Activated CD4-positive, alpha-beta T cell treated with anti-CD3 and anti-CD28 coated beads, Interleukin-2, amount 10 ng/mL, durations not matched to agents 7 days and 5 days (primary cell): ENCODE measurements at places on chromosomes 2 and 18.

- DNase-seq = no peak
Observed at GRCh38 chr2:237276716-237277490, 137.1 kb downstream of the COL6A3 start.

GRCh38 chr2:7709907-7710306, 792.7 kb downstream of the RNF144A start:
- no peak for DNase-seq

DNA sequence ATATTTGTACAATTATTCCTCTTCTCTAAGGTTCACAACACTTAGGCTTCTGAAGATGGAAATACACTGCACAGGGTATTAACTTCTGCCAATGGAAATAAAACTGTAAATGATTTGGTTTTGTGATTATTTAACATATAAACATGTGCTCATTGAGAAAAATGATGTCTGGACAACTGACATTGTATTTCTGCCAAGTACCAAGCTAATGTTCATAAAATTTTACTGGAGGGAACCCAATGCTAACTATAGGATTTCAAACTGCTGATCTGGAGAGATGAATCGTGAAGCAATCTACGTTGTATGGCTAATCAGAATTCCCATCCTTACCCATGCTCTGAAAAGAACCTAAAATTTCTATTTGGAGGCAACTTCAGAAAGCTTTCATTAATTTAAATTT, 279.7 kb downstream of the NRXN1 start:
- DNase-seq = no peak

GRCh38 chr2:121074293-121074932, 210.6 kb downstream of the TFCP2L1 start:
- no peak for DNase-seq

- no peak for DNase-seq
Observed at GRCh38 chr2:220002699-220003098, 375.3 kb downstream of the SLC4A3 start.

DNA sequence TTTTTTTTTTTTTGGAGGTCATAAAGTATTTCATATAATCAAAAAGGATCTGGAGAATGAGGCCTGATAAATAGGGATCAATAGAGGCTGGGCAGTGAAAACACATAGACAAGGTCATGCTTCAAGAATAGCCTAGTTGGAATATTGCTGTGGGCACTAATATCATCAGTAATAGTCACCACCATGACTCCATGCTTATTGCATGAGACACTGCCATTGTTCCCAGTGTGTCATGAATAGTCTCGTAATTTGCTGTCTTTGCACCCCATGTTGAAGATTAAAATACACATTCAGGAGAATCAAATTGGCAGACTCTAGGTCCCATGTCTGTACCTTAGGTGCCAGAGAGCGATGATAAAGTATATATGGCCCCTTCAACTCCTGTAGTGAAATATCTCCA, 10.3 kb downstream of the ASXL3 start:
- no peak for DNase-seq

- DNase-seq = no peak
Observed at GRCh38 chr2:163613266-163613731, 122.5 kb downstream of the FIGN start.

- DNase-seq = no peak
Observed at GRCh38 chr18:48860269-48861180, 90.2 kb downstream of the SMAD7 start.

DNA sequence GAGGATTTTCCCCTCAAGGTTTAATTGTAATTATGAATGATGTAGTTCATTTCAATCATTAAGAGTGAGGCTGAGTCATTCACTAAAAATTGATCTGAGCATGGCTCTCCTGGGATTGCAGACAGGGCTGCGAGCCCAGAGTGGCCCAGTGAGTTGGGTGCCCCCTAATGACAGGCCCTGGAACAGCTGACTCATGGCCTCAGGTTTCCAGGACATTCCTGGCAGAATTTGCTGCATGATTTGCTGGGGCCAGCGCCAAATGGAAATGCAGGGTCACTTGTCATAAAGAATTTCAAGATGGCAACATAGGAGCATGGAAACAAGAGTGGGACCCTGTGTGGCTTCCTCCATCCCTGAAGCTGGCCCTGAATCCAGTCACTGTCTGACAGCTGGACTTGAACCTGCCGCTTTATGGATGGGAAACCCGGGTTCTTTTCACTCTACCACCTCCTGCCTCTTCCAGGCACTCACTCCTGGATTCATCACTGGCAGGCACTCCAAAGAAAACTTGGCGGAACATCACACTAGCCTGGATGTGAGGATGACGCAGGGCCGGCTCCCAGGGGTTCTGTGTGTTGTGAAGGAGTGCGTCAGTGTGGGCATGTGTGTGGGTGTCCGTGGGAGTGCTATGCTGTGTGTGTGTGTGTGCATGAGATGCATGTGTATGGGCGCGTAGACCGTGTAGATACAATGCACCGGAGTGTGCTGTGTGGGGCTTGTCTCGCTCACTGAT, 15.2 kb downstream of the OTOF start:
- no peak for DNase-seq

- no peak for DNase-seq
Observed at GRCh38 chr2:163799807-163800206, 64.0 kb upstream of the FIGN start.

GRCh38 chr18:28039078-28039477, 137.9 kb downstream of the CDH2 start:
- no peak for DNase-seq

DNA sequence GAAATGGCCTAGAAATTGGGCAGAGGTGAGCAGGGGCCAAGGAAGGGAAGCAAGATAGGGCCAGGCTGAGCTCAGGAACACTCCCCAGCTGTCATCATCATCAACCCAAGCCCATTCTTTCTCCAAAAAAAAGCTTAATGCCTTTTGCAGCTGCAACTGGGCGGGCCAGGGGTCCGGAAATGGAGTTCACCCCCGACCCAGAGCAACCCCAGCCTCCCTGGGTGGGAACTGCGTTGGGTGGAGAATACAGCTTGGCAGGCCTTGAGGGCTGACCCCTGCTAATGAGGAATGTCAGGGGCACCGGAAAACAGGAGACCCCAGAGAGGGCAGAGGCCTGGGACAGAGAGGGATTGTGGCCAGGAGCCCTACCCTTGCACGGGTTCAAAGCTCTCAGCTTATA, 64.8 kb downstream of the TNS1 start:
- DNase-seq = no peak

DNA sequence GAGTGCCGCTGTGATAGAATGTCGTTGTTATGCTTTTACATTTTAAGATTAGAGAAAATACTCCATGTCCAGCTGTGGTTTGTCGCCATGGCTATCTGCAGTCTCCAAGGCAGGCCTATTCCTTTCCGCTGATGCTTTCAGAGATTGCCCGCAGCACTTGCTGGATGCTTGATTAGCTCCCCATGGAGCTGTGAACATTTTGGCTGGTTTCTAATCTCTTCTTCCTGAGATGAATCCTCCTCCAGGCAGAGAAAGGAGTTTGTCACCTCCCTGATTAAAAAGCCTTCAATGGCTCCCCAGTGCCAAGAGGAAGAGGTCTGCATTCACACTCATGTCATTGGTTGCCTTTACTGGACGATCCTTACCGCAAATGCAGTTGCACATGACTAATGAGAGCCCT, 32.6 kb upstream of the LPIN1 start:
- no peak for DNase-seq

DNA sequence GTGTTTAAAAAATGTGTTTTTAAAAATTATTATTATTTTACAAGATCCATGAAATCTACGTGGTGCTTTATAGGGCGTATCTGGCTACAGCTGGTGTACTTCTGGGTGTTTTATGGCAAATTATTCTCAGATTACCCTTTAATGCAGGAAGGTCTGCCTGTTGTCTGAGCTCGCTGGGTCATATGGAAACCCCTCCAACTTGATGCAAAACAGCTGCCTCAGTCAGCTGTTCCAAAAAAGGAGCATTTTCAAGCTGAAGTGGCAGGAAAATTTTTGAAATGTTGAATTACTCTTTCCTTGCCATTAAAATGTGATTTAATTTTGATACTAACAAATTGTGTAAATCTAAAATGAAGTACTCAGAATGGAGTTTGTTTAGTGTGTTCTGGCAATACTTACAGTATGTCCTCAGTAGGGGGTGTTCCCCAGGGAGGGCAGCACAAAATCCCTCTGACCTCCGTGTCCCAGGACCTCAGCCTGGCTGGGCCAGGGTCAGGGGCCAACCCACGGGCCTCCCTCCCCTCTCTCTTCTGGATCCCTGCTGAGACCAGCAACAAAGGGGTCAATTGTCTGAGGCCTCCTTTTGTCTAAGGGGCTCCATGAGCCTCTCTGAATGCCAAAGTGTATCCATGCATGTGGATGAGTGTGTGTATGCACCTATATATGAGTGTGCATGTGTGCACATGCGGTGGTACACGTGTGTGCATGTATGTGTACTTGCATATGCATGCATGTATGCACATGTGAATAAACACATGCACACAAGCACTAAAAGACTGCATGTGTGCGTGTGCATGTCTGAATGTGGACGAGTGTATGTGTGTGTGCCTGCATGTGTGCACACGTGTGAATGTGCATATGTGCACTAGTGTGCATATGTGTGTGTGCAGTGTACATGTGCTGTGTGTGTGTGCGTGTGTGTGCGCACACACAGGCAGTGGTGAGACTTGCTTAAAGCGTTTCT, 105.4 kb downstream of the ACOXL start:
- no peak for DNase-seq

- DNase-seq = no peak
Observed at GRCh38 chr2:238775591-238775990, 72.3 kb upstream of the TWIST2 start.

DNA sequence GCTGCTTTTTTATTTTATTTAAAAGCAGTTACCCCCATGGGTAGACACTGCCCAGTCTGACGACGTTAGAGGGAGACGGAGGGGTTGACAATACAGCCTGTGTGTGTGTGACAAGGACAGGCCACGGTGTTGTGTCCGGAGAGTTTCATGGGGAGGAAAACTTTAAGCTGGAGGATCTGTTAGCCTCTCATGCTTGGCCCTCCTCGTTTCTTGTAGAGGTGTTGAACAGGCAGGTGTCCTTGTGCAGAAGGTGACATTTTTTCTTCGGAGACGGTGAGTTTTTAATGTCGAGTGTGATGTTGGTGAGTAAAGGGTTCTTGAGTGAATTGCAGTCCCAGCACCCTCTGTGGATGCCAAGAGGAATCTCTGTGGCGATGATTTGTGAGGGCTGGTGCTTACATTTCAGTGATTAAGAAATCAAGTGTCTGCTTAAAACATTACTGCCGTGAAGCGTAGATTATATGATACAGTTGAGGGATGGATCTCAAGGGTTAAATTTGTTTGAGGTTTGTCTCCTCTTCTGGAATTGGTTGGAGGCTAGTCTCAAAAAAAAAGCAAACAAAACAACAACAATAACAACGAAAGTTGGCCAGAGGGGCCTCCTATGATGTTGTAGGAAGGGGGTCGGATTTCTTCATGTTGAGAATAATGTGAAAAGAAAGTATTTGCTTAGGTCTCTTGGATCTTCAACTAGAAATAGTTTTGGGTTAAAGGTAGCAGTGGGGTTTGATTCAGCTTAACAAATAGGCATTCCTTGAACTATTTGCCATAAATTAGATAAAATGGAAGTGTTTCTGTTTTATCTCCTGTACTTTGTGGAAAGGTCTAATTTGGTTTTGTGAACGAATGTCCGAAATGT, 1.6 kb downstream of the NCOA1 start:
- no peak for DNase-seq

DNA sequence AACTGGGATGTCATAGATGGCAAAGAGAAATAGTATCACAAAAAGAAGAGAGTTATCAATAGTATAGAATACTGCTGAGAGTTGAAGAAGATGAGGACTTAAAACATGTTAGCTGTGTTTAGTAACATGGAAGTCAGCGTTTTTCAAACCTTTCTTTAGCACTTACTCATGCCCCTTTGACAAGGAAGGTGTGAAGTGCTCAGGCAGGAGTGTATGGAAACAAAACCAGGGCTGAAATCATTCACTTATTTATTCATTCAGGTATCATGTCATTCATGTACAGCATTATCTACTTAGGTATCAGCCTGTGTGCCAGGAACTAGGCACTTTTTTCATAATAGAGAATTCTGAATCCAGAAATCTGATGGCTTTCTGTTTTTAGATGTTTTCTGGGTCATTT, 27.2 kb downstream of the CD28 start:
- DNase-seq = no peak

DNA sequence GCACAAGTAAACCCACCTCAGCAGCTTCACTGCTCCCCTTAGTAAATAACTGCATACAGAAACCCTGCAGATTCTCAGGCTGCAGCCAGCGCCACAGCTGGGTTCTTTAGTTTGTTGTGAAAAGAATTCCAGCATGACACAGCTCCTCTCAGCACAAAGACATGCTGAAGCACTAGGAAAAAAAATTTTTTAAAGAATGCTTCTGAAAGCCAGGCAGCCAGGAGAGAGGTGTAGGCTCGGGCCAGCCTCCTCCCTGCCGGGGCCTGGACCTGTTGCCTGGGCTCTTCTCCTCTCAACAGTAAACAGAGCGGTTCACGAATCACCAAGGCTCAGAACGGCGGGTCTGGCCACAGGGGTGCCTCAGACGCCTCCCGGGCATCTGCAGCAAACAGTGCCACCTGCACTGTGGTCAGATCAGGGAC, 95.7 kb upstream of the POU3F3 start:
- no peak for DNase-seq

DNA sequence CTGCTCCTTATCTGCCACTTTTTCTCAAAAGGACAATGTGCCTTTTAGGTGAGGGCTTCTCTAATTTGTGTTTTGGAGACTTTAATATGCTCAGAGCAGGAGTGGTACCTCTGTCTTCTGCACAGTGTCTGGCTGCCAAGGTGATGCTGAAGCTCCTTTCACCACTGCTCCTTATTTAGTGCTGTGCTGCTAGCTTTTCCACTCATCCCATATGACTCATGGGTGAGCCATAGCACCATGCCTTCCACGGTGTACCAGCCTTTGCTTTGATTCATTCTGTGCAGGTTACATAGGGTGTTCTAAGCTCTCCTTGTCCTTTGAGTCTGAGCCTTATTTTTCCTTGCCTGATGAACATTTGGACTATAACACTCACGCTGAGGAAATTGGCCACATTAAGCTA, 202.4 kb downstream of the ARL6IP6 start:
- DNase-seq = no peak

GRCh38 chr2:221581986-221582385, 9.9 kb upstream of the EPHA4 start:
- no peak for DNase-seq

GRCh38 chr2:191614759-191615158, 63.2 kb upstream of the NABP1 start:
- no peak for DNase-seq

DNA sequence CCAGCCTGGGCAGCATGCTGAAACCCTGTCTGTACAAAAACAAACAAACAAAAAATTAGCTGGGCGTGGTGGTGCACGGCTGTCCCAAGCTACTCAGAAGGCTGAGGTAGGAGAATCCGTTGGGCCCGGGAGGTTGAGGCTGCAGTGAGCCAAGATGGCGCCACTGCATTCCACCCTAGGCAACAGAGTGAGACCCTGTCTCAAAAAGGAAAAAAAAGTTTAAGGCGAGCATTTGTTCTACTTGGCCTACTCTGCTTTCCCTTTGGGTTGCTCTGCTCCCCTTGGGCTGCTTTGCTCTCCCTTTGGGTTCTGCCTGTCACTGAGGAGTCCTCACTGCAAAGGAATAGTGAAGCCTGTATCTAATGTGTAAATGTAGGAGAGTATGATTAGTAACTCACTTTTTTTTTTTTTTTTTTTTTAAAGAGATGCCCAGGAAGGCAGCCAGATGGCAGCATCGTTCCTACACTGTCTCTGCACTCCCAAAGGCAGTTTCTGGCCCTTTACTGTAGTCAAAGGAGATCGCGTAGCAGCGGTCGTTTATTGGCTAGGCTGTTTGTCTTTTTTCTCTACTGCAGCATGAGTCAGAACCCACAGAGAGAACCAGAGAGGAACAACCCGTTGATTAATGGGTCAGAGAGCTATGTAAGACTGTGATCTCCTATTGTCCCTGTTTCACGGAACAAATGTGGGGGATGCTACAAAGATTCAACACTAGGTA, 118.3 kb upstream of the CWC22 start:
- DNase-seq = peak; percentile 32
